C1 segment of cervical spinal cord (tissue), 14 donors: ENCODE measurements at places on chromosomes 2 and 18.

GRCh38 chr2:218777276-218777990 is 4.5 kb upstream of the CYP27A1 start:
- no peak for DNase-seq

DNA sequence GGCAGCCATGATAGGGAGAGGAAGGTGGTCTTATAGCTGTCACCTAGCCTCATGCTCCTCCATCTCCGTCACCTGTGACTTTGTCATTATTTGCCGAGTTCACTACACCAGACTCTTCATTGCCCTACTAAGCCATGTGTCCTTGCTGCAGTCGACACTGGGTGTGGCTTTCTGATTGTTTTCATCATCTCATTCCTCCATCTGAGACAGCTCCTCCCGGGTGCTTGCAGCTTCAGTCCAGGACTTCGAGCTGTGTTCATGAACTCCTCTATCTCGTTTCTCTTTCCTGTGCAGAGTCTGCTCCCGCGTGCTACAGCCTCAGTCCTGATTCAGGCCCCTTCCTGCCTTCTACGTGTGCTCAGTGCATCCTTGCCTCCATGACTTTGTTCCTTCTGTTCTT is 295.1 kb upstream of the TNP1 start:
- no peak for DNase-seq

GRCh38 chr18:54679318-54680149 is 88.5 kb downstream of the DYNAP start:
- no peak for DNase-seq

GRCh38 chr2:60104514-60105505 is 448.6 kb downstream of the BCL11A start:
- no peak for DNase-seq

DNA sequence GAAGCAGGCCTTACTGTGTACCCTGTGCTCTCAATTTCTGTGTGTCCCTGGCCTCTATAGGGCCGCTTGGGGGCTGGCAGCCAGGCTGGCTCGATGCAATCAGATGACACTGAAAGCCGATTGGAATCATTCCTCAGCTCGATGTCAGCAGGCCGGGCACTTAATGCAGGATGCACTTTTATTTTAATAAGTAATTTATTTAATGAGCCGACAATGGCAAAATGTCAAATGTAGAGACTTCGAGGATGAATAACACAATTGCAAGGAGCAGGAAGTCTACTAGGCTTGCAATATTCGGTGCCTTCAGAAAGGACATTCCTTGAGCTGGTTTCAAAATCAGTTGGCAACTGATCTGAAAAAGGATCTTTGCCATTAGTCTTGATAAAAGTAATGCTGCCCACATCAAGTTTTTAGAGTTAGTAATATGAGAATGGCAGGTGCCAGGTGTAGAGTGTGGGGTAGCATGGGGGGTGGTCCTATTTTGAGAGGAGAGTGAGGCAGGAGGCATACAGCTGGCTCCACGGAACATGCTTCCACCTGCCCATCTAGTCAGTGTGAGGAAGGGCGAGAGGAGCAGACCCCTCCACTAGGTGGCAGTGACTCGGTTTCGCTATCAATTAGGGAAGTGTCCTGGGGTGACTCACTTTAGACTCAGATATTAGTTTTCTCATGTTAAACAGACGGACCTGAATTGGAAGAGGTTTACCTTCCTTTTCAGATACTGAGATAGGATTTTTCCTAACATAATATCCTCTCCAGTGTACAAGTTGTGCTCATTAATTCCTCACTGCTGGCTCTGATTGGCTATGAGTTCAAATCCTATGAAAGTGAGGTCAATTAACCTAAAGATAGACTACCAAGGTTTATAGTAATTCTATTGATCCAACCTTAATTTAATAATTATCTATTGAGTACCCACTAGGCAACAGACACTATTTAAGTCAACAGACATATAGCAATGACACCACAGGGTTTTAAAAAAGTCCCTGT is 80.9 kb downstream of the NABP1 start:
- DNase-seq, result no peak

GRCh38 chr2:121649149-121649595 is at the start of gene CLASP1:
TSS of gene CLASP1 (minus strand) at chr2:121649462. CDS start at chr2:121605895, 43,567 bp downstream.
- peak; percentile 82 for DNase-seq

DNA sequence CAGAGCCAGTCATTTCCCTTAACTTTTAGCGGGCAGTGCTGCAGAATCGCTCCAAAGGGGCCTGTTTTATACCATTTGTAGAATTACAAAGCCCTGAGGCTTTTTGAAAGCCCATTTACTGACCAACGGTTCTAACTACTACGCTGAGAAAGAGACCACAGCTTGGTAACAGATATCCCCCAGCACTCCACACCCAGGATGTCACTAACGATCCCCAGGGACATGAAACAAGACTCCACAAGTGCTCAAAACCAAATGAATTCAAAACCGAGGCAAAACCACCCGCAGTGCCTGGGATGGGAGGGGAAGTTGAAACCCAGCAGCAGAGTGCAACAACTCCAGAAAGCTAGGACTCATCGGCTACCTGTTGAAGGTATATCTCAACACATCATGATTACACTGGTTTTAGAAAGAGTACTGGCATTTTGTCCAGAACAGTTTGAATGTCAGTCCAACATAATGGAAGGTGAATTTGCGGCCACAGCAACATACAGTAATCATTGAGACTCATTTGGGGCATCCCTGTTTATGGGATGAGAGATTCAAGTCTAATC is 33.6 kb upstream of the LRP2 start:
- DNase-seq, result no peak

GRCh38 chr2:8860239-8860638 is 22.8 kb upstream of the KIDINS220 start:
- no peak for DNase-seq

DNA sequence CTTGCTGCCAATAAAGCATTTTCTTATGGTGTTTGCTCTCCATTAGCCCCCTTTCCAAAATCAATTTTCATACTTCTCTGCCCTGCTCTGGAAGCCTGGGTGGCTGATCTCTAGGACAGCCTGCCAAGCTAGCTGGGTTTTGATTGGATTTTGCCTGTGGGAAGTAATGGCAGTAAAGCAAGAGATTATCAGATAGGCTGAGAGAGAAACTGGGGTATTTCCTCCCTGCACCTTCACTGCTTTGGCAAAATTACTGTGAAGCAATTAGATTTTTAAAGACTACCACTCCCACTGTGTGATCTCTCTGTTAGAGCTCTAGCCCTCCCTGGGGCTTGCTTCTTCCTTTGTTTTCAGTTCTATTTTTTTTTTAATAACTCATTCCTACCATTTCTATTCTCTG is 223.8 kb downstream of the DLGAP1 start:
- DNase-seq, result no peak

- DNase-seq, result peak; percentile 72
These were observed at the start of gene SPOPL for GRCh38 chr2:138501425-138502254. TSS of gene SPOPL (plus strand) at chr2:138501770. CDS start at chr2:138550217, 48,447 bp downstream.

GRCh38 chr2:15040429-15041084 is 408.0 kb downstream of the LRATD1 start:
- no peak for DNase-seq

DNA sequence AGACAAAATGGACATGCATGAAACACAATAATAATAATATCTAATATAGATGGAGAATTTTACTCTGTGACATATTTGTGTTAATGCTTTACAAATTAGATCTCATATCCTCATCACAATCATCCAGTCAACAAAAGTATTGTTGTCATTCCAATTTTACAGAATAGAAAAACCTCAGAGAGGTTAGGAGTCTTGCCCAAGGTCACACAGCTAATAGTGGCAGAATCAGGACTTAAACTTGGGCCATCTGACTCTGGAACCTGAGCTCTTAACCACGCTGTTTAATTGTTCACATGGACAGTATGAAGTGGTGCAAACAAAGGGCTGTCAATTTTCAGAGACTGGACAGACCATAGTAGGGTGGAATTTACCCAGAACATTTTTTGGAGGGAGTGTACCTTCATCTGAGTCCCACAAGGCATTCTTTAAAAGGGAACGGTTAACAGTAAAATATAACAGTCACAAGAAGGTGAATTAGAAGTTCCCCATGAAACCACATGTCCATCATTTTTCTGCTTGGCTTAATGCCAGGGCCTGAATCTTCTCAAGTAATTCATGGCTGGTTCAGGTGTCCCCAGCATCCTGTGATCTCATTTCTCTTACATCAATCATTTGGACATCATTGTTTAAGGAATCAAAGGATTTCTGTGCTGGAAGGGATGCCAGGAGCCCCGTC is 35.4 kb upstream of the CCDC93 start:
- no peak for DNase-seq

DNA sequence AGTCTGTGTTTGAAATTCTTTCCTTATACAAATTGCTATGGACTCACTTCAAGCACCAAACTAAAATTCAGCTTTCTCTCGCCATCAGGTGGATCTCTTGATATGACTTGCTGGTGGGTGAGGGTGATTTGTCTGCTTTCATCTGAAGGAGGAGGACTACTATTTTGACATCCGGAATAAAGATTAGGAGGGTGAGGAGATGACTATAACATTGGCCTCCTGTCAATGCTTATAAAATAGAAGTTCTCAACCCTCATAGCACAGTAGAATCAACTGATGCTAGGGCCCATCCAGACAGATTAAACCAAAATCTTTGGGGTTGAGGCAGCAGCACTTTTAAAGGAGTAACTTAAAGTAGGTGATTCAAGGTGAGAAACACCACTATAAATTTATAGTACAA is 120.4 kb upstream of the DNAJC10 start:
- no peak for DNase-seq

- DNase-seq, result no peak
These were observed 96.3 kb downstream of the UBE2E3 start for GRCh38 chr2:181076658-181077057.

GRCh38 chr2:188678882-188679281 is 295.3 kb upstream of the COL3A1 start:
- DNase-seq, result no peak

- DNase-seq, result no peak
These were observed 69.8 kb downstream of the NDUFA10 start for GRCh38 chr2:239955087-239955988.

DNA sequence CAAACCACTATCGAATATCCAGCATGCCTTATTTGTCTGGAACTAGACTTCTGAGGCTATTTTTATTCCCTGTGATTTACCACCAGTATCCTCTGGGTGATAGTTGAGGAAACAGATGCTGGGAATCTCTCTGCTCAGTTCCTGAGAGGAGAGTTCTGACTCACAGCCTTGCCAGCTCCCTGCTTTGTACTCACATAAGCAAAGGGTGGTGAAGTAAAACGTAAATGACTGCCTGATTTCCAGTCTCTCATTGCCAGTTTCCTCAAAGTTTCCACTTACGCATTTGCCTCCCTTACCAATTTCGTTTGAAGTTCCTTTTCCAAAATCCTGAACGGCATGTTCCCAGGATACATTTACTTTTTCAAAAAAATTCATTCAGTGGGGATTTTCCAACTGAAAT is 69.2 kb upstream of the HNRNPA3 start:
- DNase-seq, result no peak

DNA sequence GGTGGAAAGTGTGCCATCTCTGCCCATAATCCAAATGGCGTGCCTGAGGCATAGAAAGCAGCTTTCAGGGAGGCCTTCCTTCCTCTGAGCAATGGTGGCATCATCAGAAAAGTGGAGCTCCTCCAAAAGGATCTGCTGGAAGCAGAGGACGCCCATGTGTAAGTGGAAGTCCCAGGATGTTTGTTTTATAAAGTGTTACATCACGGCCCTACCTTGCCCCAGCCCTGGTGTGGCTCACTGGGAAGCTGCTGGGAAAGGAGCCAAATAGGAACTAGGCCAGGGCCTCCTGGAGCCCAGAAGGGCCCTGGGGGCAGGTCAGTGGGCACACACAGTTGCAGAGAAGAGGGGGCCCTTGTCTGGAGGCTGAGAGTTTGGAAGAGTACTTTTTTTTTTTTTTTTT is 4.2 kb upstream of the ODC1 start:
- DNase-seq, result no peak

GRCh38 chr2:181750305-181750704 is 70.0 kb upstream of the NEUROD1 start:
- DNase-seq, result no peak

- no peak for DNase-seq
These were observed 56.4 kb upstream of the FMNL2 start for GRCh38 chr2:152278526-152278925.

DNA sequence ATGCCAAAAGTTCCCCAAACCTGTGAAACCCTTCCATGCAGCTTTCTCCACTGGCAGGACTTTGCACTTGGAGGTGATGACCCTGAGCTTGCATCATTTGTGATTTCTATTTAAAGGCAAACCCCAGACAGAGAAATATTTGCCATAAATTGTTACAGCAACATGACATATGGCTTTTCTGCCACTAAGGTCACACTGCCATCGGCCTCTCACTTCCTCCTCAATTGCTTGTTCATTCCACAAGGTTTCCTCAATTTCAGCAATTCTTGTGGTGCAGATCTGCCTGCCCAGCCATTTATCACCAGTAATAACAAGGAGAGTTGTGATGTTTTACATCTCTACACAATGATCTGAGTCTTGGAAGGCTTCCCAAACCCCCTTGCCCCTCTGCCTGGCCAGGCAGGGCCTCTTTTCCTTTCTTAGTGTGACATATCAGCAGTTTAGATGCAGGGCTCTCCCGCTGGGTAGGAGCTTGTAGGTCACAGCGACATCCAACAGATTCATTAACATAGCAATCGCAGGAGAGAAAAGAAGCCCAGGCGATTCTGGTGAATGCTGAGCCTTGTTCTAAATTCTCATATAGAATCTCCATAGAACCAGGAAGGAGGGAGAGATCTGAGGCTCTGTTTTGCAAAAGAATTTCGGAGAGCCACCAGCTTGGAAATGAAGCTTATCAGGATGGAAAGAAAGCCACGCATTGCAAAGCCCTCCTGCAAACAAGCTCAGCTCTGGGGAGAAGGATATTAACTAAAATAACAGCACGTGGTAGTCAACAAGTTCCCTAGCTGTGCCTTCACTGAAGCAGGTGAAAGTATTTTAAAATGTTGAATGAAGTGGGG is 46.7 kb upstream of the ITGA6 start:
- DNase-seq, result no peak

- no peak for DNase-seq
These were observed 50.5 kb downstream of the HNRNPLL start for GRCh38 chr2:38552259-38552658.

DNA sequence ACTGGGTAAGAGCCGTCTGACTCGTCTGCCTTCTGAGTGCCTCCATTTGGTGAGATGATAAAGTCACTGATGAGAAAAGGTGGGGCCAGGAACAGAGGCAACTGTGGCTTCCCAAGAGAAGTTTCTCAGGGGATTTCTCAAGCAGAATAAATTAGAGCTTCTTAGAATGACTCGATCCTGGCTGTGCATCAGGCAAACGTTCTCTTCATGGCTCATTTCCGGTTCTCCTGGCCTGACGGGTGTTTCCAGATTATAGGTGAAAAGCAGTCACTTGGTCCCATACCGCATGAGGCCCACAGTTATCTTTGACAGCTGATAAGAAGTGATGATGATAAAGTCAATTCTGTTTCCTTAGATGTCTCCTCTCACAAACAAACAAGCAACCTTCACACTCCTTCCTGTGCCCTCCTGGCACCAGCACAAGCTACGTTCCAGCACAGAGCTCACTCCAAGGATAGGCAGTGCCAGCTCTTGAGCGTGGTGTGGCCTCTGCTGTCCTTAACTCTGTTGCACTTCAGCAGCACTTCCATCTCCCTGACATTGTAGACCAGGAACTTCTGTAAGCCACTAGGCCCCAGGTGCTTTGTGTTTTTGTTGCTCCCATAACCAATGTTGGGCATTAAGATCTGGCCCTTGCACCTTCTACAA is 37.8 kb upstream of the KCNF1 start:
- DNase-seq, result no peak
